ENCODE measurements at places on chromosomes 5 and 9.

DNA sequence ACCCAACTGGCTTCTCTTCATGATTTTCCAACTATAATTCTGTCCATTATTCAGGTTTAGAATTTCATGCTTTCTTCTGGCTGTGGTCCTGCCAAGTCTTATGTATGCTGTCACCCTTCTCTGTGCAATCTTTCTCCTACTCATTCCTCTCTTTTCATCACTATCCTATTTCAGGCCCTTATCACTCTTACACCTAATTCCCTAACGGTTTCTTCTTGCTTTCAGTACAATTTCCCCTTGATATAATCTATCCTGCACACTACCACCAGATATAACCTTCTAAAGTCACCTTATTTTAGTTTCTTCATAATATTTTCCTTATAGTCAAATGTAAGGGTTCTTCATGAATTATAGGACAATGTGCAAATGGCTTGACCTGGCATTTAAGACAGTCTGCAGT is 436.2 kb downstream of the RAB3C start:
- DNase-seq: no peak

DNA sequence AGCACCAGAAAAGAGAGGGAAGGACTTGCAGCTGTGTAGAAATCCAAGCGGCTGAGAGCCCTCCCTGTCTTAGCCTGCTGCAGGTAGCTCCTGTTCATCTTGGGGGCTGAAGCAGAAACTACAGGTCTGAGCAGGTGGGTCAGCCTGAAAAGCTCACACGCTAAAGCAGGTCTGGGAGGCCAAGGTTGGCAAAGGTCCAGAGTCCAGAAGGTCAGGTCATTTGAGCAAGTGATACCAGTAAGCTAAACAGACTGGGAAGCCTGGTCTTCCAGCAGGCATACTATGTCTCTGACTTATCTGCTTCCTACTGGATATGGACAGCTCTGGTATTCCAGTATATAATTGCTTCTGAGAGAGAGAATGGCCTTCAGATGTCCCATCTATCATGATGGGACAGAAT is 26.2 kb downstream of the PTCD2 start:
- no peak for DNase-seq

- DNase-seq: no peak
Measured at GRCh38 chr5:101608322-101608721, 687.8 kb downstream of the SLCO4C1 start.

DNA sequence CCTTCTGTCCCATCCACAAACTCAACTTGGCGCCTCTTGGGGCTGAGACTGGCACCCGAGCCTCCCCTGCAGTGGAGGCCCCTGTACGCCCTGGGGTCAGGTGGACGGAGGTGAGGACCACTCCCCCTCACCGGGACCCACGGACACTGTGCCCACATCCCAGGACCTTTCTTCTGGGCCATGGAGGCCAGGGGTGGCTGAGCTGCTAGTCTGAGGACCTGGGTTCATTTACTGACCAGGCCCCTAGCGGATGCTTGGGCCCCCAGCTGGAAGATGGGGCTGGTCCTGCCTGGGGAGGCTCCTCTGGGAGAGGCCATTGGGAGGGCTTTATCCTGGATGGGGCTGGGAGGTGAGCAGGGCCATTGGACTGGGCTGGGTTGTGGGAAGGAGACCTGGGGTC is 16.9 kb upstream of the SLC6A19 start:
- DNase-seq: no peak

DNA sequence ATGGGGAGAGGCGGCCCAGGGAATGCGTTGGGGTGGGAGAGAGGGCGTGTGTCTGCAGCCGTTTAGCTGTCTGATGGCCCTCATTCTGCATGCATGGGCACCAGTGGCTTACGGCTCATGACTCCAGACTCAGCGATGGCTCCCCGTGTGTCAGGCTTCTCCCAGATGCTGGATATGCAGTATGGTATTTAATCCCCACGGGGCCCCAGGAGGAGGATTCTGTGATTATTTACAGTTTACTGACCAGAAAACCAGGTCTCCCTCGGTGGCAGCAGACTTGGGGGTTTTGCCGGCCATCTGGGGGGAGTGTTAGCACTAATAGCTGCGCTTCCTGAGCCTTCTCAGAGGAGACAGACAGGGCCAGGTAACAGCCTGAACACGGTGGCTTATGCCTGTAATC is 4.3 kb downstream of the PRDM12 start:
- DNase-seq: no peak

DNA sequence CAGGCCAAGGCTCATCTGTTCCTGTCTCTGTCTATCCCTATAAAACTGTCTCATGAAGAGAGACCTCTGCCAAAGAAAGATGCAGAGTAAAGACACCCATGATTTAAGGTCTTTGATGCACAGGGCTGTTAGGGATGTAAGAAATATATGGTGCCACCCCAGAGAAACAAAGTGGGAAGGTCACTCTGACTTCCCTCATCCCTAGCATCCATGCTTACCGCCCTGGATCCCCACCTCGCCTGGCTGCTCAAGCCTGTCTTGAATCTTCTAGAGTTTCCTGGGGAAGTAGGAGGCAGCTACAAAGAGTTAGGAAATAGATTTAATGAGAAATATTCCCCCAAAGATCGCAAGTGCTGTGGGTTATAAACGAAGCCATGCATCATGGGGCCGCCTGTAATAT is 349.2 kb downstream of the SLIT3 start:
- DNase-seq: no peak

DNA sequence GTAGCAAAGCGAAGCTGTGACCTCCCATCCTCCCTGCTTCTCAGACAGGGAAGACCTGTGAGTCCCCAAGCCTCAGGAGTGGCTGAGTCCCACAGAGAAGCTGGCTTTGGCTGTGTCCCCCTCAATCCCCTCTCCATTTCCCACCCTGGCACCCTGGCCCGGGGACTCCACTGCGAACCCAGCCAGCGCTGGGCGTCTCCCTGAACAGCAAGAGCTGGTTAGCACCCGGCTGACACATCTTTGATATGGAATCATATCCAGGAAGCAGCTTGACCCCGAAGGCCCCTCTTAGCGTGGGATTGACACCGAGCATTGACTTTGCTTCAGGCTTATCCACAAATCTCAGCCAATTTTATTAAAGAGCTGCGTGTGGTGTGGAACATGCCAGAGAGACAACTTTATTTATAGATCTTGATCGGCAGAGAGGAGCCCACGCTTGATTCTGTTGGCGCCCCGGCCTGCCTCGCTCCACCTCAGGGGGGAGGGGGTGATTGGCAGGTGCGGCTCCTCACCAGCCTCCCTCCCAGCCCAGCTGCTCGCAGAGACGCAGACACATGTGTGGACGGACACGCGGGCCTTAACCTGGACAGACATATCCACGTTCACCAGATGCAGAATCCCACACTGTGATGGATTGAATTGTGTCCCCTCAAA is 120.7 kb upstream of the MVB12B start:
- no peak for DNase-seq

- DNase-seq: no peak
Measured at GRCh38 chr5:168263121-168263520, 28.3 kb upstream of the WWC1 start.

GRCh38 chr9:38649731-38650363 is 29.5 kb upstream of the ANKRD18A start:
- DNase-seq: no peak

DNA sequence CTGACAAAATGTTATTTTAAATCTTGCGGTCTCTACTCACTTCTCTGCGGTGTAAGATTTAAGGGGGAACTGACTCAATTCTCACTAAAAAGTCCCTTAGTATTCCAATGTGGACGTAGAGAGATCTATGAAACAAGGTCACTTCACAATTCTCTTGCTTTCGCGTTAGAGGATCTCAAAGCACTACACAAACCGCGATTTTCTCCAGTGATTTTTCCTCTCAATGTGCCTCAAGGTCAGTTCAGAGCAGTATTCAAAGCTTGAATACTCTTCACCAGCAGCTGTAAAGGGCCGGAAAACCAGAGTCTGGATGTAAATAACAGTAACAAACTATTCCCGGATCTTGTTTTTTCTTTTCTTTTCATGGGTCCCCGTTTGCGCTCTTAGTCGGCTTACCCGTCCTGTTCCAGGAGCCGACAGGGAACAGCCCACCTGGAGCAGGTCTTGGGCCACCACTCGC is 128.2 kb downstream of the TMEM161B start:
- DNase-seq: no peak

- DNase-seq: no peak
Measured at GRCh38 chr9:96620832-96621269, 1.2 kb upstream of the CDC14B start.

GRCh38 chr9:114033397-114034103 is 44.5 kb downstream of the AMBP start:
- no peak for DNase-seq

GRCh38 chr5:95083606-95084005 is 201.3 kb downstream of the MCTP1 start:
- no peak for DNase-seq

DNA sequence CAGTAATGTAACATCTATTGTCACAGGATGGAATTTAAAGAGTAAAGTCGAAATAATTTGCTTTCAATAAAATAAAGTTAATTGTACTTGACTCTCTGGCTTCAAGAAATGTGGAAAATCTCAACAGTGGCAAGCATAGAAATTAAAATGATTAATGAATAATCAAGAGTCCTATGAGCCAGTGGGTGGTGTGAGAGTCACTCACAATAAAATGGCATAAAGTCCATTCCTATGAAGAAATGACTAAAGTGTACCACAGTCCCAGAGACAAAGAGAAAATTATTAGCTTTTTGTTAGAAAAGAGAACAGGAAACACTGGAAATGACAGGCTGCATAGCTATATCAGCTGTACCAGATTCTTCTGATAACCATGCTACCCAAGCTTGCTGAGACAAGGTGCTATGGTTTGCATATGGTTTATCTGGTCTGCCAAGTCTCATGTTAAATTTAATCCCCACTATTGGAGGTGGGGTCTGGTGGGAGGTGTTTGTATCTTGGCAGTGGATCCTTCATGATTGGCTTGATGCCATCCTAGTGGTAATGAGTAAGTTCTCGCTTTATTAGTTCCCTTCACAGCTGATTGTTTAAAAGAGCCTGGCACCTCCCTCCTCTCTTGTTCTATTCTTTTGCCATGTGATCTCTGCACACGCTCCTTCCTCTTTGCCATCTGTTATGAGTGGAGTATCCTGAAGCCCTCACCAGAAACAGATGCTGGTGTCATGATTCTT is 647.7 kb upstream of the ITGA1 start:
- no peak for DNase-seq

GRCh38 chr5:178324481-178325310 is 92.1 kb upstream of the PHYKPL start:
- no peak for DNase-seq

GRCh38 chr5:38845526-38846378 is at the start of gene OSMR:
TSS of gene OSMR (plus strand) at chr5:38846012. CDS start at chr5:38869045, 23,033 bp downstream.
- DNase-seq: no peak

DNA sequence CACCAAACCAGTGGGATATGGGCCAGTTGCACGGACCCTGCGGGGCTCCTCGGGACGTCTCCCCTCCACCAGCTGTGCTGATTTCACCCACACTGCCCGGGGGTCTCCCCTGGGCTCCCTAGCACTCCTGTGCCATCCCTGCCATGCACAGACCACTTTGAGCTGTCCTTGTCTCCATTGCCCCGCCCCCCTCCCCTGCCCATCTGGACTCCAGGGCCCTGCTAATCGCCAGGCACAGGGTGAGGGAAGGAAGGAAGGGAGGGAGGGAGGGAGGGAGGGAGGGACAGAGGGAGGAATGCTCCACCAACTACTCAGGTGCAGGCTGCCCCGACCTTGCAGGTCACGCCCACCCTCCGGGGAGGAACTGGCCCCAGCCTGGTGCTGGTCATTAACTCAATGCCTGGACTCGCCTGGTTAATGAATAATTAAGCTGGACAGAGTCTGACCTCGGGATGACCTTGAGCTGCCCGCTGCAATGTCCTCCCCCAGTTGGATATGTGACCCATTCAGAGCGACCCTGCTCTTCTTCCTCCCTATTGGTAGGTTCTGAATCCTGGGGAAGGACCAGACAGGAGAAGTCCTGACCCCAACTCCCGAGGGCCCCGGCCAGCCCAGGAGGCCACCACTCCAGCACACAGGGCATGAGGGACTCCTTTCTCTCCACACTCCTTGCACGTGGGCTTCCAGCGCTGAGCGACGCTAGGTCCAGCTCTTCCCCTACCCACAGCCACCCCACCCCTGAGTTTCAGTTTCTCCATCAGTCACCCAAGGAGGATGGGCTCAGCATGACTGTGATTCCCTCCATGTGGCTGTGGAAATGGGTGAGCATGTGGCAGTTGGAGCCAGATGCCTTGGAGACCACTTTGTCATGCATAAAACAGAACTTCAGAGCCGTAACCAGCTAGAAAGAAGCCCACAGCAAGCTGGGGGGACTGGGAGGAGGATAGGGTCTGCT is 62.1 kb downstream of the C9orf50 start:
- no peak for DNase-seq

GRCh38 chr5:79205965-79206364 is 30.0 kb upstream of the JMY start:
- DNase-seq: no peak

- no peak for DNase-seq
Measured at GRCh38 chr5:135371622-135372232, 27.3 kb downstream of the MACROH2A1 start.

- DNase-seq: no peak
Measured at GRCh38 chr9:93114169-93114983, 18.4 kb downstream of the CARD19 start.

GRCh38 chr9:24460781-24461180 is 84.9 kb downstream of the IZUMO3 start:
- DNase-seq: no peak

DNA sequence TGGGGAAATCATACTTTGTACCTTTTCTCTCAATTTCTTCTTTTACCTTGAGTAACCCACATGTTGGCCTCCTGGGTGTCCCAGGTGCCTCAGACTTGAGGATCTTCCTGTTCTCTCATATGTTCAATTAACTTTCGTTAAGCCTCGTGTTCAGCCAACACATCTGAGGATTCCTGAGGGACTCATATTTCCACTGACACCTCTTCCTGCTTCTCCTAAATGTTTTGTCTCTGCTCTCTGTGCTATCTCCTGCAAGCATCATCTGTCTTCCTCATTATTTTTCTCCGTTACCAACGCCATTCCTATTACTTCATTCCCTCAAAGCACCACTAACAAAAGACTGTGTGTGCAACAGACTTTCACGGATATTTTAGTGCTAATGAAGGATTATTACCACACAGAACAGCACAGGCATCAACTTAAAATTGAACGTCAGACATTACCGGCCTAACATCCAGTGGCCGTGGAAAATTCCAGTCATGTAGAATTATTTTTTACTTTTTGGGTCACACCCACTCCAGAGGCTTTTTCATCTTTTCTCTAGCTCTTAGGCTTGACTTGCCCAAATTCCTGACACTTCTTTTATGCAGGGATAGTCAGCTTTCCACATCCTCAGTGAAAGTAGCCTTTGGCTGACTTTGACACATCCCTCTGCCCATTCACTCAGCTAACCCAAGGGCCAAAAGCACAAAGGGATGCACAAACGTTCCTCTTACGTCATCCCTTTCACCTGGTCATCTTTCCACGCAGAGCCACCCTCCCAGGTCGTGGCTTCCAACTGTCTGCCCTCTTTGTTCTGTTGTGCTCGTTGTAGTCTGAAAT is 46.0 kb upstream of the OSMR start:
- no peak for DNase-seq

DNA sequence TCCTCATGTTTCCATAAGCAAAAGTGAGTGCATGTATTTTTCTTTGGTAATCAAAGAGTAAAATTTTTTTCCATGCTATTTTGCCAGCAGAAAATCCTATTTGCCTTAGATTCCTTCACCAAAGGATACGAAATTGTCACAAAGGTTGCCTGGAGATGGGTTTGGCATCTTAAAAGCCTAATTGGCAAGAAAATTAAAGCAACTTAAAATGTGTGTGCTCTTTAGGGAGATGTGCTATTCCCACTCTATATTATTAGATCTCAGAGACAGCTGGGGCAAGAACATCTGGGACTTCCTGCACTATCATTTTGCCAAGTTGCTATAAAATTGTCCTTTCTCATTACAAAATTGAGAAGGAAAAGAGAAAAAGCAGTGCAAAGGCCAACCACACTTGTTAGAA is 146.1 kb downstream of the PLCXD3 start:
- no peak for DNase-seq

- no peak for DNase-seq
Measured at GRCh38 chr5:98415663-98416062, 357.8 kb upstream of the RGMB start.
